Central memory CD4-positive, alpha-beta T cell (primary cell): ENCODE measurements at places on chromosomes 5 and 9.
A peak's percentile ranks its signal among the peaks of the same experiment; 100 is the strongest.

- no peak for DNase-seq
These were observed 22.2 kb upstream of the FABP6 start for GRCh38 chr5:160207061-160207460.

- no peak for DNase-seq
These were observed 168.5 kb downstream of the RGS3 start for GRCh38 chr9:113631871-113632665.

GRCh38 chr9:129783516-129784361, 19.2 kb upstream of the TOR1B start:
- peak; percentile 71 for DNase-seq

- no peak for DNase-seq
These were observed 6.7 kb downstream of the PTGS1 start for GRCh38 chr9:122377241-122378164.

DNA sequence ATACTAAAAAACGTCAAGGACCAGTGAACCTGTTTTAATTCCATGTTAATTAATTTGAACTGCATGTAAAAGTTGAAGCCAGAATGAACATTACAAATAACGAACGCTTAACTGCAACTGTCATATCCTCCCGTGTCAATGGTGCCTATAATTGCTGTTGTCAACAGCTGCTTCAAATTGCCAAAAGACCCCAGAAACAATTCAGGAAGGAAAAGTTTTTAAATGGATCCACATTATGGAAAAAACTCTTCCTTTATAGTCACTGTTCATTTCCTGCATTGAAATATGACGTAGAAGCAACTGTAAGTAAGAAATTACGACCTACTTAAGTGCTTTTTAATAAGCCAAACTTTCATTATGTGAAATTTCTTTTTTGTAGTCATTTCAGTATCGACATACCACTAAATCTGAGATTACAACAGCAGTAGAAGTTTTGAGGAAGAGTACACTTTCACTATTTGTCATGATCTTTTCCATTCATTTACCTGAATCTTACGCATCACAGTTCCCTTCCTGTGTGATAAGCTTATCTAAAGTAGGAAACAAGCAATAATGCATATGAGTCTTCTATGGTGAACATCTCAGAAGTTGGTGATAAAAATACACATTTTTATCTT, 37.8 kb downstream of the MEF2C start:
- no peak for DNase-seq

- no peak for DNase-seq
These were observed 37.6 kb downstream of the C9orf57 start for GRCh38 chr9:72022841-72023240.

DNA sequence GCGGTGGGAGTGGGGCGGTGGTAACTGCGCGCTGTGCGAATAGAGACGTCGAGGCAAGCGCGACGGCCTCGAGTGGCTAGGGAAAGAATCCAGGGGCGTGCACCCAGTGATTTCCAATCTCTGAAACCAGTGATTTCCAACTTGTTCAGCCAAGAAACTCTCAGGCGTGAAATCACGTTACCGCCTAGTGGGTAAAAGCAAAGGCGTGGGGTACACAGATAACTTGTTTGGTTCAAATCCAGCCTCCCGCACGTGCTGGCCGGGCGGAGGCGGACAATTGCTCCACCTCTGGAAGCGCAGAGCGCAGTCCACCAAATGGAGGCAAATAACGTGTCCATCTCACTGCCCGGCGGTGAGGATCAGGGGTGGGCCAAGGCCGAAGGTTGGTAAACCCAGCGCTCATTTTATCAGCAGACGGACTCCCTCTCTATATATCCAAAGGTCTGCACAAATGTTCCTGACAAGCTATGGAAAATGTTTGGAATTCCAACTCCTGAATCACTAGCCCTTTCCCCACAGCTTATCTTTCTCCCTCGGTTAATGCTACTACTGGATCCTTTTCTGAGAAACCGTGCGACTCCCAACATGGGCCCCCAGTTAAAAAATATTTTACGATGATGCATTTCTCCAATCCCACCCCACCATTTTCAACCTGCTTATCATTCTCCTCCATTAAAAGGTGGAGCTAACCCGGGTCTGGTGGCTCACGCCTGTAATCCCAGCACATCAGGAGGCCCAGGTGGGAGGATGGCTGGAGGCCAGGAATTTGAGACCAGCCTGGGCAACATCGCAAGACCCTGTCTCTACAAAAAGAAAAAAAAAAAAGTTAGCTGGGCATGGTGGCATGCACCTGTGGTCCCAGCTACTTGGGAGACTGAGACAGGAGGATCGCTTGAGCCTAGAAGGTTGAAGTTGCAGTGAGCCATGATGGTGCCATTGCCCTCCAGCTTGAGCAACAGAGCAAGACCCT, 950 bp upstream of the FNBP1 start:
- DNase-seq = no peak

DNA sequence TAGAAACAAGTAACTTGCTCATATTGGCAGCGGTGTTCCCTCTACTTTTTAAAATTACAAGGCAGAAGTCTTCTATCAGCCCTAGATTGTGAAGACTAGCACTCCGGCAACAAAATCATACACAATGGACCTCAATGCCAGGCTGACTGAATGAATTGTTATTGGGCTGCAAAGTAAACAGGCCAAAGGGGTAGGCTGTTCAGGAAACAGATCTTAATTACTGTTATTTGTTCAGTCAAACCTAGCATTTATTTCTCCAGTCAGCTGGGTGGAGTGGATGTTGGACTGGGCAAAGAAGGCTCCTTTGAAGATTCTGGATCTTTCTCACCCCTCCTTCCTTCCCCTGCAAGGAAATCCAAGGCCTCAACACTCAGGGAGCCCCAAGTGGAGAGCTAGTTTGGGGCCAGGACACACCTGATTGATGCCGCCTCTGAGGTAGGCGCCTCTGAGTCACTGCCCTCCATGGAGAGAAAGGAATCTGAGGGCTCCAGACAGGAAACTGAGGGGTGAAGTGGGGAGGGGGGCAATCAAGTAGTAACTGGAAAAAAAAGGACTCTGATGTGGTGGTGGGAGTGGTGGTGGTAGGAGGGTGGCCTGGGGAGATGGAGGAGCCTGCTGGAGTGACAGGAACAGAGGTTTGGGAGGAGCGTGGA, 35.5 kb downstream of the SERINC5 start:
- DNase-seq = no peak

- DNase-seq = no peak
These were observed 380.8 kb upstream of the CD180 start for GRCh38 chr5:67577424-67577823.
